ENCODE measurements at places on chromosomes 1 and 21.

DNA sequence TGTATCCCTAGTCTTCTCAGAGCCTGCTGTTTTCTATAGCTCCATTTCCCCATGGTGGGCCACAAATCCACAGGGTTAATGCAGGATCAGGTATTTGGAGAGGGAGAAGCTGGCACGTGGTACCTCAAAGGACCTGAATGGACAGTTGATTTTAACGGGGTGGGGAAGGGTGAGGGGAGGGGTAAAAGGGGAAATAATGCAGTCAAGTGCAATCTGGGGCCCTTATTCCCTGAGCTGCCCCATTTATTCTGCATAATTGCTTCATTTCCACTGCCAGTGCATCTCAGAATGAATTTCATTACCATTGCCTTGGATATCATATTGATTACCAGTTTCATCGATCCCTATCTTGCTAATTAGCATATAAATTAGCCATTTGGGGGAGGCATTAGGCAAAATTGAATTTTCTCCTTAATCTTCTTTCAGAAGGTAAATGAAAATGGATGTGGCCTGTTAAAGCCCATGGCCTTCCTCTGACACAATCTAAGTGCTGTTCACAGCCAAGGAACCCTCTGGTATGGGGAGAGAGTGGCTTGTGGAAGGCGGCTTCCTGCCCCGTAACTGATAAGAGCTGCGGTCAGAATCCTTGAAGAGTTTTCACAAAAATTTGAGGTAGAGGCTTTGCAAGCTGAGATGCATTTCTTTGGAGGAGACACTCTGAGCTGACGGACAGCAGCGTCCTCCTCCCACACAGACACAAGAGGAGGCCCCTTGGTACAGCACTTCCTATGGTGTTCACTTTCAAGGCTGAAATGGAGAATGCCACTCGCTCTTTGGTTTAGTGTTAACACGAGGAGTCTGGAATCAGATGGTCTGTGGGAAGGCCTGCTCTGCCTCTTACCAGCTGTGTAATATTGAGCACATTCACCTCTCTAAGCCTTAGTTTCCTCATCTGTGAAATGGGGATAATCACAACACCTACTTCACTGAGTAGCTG, 34.4 kb downstream of the PHC2 start:
- no peak for DNase-seq

- no peak for DNase-seq
Observed at GRCh38 chr1:89460325-89460724, 64.3 kb upstream of the LRRC8B start.

DNA sequence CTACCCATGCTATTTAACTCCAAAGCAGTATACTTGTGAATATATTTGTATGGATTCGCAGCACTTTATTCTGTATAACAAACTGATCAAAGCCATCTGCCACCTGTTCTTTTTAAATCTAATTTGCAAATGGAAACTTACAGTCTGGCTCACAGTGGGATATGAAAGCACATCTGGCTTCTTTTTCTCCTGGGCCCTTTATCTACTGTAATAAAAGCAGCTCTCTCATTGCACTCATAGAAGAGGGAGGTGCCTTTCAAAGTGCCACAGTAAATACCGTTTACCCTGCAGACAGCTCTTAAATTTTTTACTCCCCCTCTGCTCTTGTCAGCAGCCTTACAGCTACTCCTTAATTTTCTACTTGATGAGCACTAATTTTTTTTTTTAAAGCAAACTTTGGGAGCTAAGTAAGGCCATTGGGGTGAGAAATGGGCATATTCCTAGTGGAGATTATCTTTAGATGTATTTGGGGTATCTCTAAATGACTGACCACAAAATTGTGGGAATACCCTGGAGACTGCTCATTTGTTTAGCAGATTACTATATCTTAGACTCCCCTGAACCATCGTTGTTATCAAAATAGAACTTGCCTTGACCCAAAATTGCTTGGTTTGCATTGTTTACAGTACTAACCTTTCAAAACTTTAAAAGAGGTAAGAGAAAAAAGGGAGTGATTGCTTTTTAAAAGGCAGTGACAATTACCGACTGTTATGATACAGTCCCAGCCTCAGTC, 110.1 kb downstream of the VPS13D start:
- DNase-seq: no peak

- no peak for DNase-seq
Observed at GRCh38 chr1:119637710-119638109, 10.4 kb downstream of the ZNF697 start.

- DNase-seq: no peak
Observed at GRCh38 chr1:178126261-178126660, 32.4 kb downstream of the RASAL2 start.

DNA sequence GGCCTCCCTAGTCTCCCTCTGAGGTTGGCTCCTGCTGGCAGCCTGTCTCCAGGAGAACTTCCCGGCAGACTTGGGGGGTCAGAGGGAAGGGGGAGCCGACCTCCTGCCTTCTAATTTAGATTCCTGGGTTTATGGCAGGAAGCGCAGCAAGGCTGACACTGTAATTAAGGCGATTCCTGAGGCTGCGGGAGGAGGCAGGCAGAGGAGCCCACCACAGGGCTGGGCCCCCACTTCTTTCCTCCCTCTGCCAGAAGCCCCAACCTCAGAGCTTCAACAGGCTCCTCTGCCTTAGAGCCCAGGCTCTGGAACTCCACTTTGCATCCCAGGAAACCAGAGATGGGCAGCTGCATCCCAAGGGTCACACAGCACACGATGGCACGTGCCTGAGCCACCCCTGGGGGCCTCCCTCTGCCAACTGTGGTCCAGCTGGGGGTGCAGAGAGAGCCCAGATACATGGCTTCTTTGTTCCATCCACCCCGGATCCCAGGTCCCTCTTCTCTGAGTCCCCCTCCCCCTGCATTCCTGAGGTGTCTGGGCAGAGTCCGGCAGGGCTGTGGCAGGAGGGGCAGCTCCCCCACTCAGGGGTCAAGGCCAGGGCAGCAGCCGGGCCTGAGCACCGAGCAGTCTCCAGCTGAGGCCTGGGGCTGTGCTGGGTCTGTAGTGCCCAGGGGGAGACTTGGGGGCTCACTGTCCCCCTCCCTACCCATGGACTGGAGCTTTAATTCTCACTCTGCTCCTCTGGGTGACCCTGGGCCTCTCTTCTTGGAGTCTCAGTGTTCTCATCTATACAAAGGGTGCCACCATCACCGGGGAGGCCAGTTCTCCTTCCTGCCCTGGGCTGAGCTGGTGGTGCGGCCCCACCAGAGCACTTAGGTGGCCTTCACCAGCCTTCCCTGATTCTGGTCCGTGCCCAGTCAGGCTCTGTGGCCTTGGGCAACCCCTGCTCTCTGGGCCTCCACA, 39.4 kb upstream of the FAM131C start:
- no peak for DNase-seq

GRCh38 chr1:81006502-81006901, 794.2 kb upstream of the ADGRL2 start:
- no peak for DNase-seq
